ACHN (cell line): ENCODE measurements at places on chromosomes 6 and 20.

- no peak for DNase-seq
These were observed 269.6 kb downstream of the ARID1B start for GRCh38 chr6:157046776-157047175.

DNA sequence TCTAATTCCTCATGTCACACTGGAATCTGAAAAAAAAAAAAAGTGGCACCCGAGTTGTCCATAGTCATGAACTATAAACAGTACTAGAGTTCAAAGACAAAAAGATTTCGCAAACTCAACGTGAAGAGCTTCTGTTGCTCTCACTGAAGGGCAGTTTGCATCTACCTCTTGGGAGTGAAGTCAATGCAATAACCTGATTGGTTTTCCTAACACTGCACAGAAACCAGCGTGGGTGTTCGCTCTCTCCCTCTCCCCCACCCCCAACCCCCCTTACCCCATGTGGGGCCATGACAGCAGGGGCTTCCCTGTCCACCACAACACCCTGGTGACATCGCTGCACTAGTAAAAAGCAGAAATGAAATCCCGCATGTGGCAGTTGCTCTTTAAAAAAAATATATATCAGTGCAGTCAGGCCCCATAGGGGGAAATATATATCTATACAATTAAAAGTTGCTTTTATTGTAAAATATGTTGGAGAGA is 66.9 kb downstream of the GMPR start:
- no peak for DNase-seq

DNA sequence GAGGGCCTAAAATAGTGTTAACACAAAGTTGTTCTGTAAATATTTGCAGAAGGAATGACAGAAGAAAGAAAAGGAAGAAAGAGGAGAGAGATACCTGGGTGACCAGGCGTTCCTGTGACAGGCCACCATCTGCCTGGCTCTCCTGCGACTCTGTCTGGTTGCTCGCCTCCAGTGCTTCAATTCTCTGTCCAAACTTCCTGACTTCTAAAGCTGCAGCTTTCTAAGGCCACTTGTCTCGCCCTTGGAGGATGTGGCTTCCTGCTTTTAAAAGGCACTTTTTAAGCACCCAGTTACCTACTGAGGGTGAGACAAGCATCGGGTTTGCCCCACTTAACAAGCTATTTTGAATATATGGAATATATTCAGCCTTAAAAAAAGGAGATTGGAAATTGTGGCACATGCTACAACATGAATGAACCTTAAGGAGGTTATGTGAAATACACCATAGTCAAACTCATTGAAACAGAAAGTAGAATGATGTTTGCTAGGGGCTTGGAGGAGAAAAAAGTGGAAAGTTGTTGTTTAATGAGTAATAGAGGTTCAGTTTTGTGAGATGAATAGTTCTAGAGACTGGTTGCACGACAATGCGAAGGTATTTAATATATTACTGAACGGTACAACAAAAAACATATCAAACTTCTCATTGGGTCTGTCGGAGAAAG is 32.8 kb downstream of the VIP start:
- DNase-seq = no peak

- no peak for DNase-seq
These were observed 347.1 kb upstream of the MANEA start for GRCh38 chr6:95230071-95230740.

DNA sequence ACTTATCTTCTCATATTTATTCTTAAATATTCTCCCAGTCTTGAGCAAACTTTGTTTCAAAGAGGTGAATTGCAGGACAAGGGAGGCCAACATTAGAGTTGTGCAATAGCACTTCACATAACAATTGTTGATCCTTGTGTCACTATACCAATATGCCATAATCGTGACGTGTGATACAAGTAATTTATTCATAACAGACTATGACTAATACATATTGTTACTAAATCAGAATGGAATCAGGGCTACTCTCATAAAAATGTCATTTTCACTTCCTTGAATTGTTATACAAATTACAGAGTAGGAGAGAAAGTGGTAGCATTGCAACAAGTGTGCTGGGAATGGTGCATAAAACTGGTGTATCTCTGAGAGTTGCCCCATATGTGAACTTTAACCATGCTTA is 37.2 kb upstream of the PLCB1 start:
- no peak for DNase-seq

DNA sequence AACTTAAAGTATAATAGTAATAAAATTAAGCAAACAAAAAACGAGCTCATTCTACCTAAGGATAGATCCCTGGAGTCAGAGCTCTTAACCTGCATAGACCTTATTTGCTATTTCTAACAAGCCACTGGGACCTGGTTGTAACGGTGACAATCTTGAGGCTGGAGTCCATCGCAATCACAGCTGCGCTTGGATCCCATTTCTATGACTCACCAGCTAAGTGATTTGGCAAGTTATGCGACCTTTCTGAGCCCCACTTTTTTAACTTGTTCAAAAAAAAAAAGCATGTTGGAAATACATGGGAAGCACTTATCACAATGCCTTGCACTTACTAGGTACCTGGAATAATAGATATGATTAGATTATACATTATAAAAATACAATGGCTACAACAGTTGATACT is 389.5 kb upstream of the CDH4 start:
- DNase-seq = no peak

DNA sequence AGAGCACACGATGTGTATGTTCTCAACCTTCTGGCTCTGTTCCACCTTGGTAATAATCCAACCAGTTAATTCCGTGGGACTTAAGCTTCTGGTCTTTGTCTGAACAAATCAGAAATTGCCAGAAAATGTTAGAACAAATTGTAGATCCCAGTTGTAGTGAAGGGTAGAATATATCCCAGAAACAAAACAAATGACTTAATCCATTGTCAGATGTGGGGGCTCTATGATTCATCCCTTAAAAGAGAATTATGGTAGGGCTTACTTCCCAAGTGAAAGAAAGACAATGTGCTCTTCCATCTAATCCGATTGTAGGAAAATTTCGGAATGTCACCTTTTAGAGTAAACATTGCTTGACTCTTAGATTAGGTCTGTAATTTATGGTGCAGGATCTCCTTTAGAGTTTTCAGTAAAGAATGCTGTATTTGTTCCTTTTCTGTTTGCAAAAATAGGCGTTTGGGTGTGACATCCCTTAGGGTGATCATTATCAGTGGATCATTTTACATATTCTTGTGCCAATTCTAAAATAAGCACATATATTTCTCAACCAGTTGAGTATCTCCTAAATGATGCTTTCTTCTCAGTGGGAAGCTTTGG is 234.5 kb upstream of the ZNF217 start:
- DNase-seq = peak; percentile 50

DNA sequence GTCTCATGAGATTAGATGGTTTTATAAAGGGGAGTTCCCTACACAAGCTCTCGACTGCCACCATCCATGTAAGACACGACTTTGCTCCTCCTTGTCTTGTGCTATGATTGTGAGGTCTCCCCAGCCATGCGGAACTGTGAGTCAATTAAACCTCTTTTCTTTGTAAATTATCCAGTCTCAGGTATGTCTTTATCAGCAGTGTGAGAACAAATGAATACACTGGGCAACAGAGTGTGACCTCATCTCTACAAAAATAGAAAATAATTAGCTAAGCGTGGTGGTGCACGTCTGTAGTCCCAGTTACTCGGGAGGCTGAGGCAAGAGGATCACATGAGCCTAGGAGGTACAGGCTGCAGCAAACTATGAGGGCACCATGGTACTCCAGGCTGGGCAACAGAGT is 51.3 kb downstream of the MDN1 start:
- no peak for DNase-seq

DNA sequence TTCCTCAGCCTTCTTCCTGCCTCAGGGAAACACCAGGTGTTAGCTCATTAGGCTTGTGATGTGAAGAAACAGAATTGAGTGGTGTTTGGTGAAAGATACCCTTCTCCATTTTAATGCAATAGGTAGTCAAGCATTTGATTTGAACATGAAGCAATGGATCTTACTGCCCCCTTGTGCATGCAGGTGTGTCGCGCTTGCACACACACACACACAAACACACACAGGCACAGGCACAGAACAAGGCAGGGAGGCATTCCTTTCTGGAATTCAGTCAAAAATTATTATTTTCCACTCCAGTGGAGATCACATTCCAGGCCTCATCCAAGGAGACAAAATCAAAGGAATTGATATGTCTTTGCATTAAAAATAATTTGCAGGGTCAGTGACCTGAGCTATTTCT is 667.0 kb upstream of the MARCKS start:
- peak; percentile 5 for DNase-seq

DNA sequence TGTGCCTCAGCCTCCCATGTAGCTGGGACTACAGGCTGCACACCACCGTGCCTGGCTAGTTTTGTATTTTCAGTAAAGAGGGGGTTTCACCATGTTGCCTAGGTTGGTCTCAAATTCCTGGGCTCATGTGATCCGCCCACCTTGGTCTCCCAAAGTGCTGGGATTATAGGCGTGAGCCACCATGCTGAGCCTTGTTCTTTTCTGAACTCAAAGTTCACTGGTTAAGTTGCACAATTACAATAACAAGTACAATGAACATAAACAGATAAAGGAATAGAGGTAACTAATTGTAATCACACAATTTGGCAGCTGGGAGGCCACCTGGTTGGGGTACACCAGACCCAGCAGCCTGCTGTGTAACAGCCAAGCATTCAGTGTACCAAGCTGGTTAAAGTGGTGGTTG is 6.7 kb downstream of the NUDT3 start:
- no peak for DNase-seq
